ENCODE measurements at places on chromosomes 6 and 20.

DNA sequence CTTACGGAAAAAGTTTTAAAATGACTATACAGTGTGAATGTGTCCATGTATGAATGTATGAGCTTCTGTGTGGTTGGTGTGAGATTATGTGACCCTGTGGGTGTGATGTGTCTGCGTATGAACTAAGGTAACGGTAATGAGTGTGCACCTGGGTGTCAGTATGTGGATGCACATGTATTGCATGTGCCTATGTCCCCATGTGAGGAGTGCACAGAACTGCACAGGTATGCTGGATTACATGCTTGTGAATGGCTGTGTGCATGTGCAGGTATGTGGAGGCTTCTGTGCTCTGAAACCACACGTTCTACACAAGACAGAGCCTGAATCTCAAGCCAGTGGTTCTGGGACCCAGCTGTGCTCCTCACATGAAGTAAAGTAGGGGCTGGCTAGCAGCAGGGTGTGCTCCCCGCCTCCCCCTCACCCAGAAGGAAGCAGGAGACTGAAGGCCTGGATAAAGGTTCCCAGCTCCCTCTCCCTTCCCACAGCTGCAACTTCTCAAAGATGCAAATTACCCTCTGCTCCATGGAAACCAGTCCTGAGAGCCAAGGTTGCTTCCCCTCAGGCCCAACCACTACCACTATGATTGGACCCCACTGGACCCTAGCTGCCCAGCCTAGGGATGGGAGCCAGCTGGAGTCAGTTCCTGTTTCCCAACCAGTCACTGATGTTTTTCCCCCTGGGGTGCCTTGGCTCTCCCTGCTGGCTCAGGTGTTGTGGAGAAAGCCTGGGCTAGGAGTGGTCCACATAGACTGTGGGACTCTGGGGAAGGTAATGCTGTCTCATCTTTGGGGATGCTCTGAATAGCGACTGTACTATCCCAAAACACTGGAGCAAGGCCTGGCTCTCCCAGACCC, 24.8 kb upstream of the SPDEF start:
- no peak for DNase-seq

- DNase-seq: no peak
These were observed 113.3 kb downstream of the CRYBG1 start for GRCh38 chr6:106473812-106474211.

GRCh38 chr6:156689656-156690055, 87.5 kb upstream of the ARID1B start:
- no peak for DNase-seq

DNA sequence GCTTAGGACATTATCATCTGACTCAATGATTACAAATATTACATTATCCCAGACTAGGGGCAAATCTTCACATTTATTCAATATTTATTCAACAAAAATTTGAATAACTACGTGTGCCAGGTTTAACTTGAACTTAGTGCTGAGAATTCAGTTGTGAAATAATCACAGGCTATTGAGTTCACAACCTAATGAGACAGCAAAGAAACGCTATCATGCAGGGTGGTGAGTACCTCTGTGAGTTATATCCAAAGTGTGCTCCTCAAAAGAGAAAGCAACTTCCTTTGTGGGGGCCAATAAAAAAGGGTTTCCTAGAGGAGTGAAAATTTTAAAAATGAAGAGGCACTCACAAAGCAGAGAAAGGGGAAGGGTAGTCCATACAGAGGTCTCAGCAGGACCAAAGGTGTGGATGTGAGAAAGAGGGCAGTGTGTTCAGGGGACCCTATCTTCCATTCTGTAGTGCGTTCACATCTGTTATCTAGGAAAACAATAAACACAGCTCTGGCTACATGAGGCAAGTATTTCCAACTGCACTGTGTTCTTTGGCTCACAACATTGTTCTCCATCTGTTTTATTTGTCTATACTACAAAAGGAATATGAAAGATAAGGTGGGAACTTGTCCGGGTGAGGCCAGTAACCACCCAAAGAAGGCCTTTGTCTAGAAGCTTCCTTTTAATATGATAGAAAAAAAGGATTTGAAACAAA, 155.4 kb upstream of the MARCKS start:
- no peak for DNase-seq

DNA sequence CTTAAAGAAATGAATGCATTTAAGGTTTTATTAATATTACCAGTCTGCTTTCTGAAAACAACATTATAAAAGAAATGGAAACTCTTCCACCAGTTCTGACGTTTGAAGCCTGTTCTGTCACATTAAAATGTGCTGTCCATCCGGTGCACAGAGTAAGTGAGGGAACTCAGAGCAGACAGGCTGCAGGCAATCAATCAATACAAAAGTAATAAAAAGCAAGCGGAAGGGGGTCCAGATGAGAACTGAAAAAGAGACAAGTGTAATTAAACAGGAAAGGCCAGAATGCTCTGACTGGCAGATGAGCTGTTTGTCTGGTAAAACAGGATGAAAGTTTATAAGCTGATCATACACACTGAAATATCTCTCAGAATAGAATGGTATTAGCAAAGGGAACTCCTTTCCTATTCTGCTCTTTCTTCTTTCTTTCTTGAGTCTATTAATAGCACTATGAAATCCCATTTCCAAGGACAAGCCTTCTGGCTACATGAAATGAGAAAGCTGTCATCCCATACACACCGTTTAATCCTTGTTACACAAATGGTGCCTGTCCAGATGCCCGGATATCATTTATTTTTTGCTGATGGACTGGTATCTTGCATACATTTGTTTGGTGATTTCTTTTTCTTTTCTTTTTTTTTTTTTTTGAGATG, 94.3 kb downstream of the RAMACL start:
- DNase-seq: no peak
